ENCODE measurements at places on chromosomes 6 and 20.

DNA sequence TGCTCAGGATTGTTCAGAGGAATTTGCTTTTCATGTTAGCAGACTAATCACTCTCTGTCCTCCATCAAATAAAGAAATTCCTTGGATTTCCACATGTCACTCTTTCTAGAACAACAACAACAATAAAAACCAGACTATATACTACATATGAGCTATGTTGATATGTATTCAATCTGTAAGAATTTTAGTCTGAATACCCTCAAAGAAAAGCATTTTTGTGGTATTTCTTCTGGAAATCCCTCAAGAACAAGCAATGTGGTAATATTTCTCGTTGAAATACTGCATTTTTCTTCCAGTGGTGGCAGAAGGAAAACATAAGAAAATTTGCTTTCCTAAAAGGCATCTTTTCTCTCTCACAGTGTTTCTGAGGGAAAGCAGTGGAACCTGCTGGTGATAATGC lies 312.6 kb upstream of the RSPO3 start:
- DNase-seq: peak; percentile 71

DNA sequence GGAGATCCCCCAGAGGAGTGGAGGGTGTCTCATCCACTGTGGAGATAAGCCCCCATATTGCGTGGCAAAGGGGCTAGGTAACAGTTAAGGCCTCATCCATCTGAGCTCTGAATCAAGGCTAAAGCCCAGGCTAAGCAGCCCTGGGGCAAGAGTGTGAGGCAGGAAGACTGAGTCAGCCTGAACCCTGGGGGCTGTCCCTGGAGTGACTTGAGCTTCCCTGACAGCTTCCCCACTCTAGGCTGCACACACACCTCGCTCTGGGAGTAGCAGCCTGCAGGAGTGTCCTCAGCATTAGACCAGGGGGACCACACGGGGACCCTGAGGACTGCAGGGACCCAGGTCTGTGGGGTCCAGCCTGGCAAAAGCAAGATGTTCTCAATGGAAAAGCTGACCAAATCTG lies 27.9 kb downstream of the UBD start:
- no peak for DNase-seq

DNA sequence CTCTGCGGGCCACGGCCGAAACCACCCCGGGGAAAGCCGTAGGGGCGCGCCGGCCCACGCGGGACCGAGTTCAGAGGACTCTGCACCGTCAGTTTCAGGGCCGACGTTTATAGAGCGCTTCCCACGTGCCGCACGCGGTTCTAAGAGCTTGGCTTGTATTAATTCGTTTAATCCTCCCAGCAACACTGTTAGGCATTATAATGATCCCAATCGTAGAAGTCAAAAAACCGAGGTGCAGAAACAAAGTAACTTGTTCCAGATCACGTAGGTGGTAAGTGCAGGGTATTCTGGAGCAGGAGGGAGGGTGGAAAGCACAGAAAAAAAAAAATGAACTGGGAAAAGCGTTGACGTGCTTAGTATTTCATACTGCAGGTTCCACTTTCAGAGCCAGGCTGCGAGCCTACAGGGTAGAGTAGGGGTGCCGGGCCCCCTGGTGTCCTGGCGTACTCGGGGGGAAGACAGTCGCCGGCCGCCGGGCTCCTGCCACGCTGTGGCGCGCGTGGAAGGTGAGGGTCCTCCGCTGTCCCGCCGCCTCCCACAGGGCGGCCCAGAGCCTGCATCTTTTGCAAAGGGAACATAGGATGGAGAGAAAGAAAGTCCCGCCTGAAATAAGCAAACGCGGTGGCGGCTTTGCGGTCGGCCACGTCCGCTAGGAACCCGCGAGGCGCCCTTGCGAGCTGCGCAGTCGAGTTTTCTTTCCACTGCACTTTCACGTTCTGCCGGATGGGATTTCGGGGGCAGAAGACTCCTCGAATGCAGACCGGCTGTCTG lies 10.2 kb upstream of the FOXF2 start:
- no peak for DNase-seq

DNA sequence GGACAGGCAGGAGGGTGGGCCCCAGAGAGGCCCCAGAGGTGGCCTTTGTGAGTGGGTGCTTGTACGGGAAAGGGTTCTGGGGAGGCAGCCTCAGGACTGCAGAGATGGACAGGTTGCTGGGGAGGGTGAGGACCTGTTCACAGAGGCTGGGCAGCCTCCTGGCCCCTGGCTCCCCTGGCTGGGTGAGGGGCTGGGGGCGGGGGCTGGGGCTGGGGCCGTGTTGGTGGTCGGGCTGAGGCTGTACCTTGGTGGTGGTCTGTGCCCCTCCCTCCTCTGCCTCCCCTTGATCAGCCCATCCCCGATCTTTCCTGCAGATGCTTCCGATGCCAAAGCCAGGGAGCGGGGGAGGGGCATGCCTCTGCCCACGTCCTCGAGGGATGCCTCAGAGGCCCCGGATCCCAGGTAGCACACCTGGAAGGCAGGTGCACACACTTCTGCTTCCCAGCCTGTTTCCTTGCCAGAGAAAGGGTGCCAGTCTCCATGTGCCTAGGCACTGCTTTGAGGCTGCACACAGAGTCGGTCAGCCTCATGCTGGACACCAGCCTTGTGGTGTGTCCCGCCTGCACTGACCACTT lies 4.8 kb downstream of the TCEA2 start:
- no peak for DNase-seq

DNA sequence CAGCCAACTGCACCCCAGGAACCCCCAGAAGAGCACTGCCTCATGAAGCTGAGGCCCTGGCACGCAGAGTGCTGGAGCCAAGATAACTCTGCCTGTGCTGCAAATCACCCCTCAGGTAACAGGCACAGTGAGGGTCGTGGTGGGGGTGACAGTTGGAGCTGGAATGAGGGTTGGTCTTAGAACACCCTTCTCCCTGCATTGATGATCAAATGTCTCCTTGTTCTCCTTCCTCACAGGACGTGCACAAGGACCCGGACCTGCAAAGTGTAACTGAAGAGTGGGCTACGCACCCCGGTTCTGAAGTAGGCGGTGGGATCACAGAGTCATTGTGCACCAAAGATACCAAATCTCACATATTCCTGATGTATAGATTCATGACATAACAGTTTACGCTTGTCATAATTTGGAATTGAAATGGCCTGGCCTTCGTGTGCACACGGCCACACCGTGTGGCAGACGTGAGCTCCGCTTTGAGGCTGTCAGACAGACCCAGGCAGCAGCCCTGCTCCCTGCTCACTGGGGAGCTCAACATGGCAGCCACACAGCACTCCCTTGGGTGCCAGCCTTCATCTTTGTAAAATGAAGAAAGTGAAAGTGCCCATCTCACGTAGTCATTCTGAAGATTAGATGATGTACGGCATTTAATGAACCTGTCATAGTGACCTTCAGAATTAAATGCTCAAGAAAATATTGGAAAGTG lies 8.8 kb downstream of the THBS2 start:
- DNase-seq: no peak

GRCh38 chr6:168370310-168370991 lies 50.9 kb upstream of the DACT2 start:
- peak; percentile 35 for DNase-seq

GRCh38 chr20:37904008-37904642 lies 1.2 kb downstream of the VSTM2L start:
- no peak for DNase-seq

DNA sequence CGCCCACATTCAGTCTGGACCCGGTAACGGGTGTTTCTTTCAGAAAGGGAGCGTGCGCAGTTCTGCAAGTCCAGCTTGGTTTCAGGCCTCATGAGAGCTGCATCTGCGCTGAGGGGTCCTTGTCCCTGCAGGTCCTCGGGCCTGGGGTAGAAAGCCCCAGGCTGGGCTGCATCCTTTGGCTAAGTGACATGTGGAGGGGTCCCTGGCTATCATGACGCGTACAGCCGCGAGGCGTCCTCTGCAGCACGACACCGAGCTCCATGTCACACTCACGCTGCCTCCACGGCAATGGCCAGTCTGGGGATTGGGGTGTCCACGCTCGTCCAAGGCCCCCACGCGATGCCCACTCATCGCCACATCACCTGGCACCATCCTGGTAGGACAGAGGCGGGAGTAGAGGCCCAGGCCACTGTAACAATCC lies 1.7 kb upstream of the KIF25 start:
- DNase-seq: no peak

DNA sequence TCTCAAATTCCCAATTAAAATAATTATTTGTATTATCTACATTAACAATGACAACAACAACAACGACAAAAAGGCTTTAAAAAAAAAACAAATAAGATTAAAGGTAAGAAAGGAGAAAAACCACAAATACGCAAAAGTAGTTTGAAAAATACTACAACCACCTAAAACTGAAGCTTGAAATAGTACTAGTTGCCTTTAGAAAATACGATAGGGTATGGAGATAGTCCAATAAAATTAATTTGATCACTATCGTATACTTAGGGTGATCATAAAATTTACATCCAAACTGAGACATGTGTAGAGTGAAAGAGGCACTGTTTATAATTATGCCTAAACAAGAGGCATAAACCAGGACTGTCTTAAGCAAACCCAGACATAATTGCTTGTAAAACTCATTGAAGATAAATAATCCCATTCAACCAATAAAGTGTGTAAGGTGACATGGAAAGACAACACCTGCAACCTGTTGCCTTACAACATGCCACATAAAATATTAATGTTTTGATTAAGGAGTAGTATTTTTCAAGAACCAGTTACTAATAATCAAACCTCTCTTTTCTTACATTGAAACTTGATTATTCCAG lies 22.7 kb downstream of the REPS1 start:
- no peak for DNase-seq

GRCh38 chr6:3882431-3882830 lies 33.3 kb downstream of the FAM50B start:
- no peak for DNase-seq

DNA sequence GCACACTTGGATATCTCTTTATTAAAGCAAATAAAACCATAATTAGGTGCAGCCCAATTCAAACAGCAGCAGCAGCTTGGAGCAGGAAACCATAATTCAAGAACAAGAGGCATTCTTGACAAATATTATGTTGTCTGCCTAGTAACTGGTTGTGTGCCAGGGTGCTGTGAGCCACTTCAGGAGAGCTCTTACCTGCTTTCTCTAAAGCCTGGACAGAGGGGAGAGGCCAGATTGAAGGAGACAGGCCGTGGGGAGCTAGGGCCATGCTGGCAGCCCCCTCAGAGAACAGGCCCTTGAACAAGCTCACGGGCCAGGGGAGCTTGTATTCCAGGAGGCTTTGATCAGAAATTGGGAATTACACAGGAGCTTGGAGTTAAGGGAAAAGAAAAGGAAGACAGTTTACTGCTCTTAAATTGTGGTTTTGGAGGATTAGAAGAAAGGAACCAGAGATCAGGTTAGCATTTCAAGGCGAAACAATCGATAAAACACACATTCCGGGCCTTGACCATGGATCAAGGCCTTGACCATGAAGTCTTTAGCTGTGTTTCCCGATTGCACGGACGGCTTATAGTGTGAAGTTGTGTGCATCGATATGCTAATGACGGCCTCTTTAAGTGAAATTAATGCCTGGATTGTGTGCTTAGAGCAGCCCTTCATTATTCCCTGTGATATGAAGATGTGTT lies 69.8 kb upstream of the NKX2-2 start:
- DNase-seq: no peak

DNA sequence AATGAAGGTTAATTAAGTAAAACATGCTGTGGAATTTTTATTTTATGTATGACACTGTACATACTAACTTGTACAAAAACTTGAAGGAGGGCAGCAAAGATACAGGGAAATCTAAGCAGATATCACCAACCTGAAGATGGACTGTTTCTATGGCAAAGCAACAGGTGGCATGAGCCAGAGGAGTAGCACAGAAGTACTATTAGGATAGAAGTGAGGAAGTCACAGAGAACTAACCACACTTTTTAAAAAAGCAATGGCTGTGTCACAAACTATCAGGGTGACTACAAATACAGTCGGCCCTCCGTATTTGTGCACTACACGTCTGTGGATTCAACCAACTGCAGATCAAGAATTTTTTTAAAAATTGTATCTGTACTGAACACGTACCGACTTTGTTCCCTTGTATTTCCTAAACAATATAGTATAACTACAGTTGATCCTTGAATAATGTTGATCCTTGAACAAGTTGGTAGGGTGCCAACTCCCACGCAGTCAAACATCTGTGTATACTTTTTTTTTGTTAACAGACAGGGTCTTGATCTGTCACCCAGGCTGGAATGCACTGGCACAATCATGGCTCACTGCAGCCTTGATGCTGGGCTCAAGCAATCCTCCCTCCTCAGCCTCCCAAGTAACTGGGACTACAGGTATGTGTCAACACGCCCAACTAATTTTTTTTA lies 61.0 kb downstream of the NUDT3 start:
- no peak for DNase-seq

DNA sequence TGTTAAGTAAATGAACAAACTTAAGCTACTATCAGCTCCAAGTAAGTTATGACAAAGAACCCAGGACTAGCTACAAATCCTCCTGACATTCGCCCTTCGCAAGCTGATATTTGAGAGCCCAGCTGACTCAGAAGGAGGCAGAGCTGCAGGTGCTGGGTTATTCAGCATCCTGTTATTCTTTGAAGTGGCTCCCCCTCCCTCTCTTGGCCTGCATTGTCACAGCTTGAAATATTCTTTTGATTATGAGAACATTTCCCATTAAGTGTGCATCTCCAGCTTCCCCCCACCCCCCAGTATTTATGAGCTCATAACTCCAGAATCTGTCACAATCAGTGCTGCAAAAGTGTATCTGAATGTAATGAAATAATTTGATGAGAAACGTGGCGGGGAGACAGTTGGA lies 78.8 kb upstream of the RALY start:
- DNase-seq: peak; percentile 64

All from fibroblast of skin of back (primary cell).